ENCODE measurements at places on chromosomes 7 and 10.

DNA sequence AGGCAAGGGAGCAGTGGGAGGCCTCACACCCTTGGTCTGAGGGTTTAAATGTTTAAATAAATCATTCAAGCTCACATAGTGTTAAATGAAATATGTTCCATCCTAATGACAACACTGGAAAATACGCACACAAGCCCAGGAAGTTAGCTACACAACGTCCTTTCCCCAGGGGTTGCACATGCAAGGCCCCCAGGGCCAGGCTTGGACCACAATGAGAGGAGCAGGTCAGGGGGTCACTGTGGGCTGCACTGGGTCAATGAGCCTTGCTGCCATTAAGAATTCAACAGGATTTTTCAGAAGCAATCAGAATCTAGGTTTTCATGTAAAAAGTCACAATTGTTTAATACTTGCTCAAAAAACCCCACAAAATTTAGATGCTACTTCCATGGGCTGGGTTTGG lies 64.9 kb upstream of the ADCY1 start:
- DNase-seq: no peak

- no peak for DNase-seq
Observed at GRCh38 chr7:88635149-88635548, 124.4 kb upstream of the ZNF804B start.

DNA sequence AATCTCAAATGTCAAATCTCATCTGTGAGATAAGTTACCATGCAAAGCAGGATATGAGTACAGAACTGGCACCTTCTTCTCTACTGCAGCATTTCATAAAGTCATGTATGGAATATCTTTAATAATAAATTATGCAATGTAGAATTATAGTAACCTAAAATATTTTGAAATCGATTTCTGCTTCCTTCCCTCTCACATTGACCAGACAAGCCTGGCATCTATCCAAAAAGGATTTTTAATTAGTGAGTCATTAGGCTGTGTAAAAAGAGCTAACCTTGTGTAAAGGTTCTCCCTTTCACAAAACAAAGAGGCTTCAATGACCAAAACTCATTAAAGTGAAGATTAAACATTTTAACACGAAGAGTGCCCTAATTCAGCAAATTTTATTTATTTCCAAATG lies 48.8 kb upstream of the EXOC6 start:
- no peak for DNase-seq

- DNase-seq: no peak
Observed at GRCh38 chr10:71459513-71459912, 62.8 kb downstream of the CDH23 start.

DNA sequence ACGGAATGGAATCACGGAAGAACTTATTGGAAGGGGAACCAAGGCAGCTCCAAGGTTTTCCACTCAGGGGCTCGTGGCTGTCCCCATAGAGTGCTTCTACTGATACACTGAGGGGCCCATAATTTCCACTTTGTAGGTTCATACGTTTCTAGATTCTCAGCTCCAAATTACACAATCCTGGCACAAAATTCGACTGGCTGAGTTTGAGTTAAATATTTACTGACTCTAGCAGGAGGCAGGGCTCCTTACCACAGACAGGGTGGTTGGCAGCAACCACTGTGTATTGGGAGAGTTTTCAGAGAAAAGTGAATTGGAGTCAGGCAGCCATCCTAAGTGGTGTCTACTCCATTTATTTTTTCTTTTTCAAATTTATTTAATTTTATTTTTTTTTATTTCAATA lies 55.4 kb upstream of the SEC61G start:
- DNase-seq: no peak

- no peak for DNase-seq
Observed at GRCh38 chr10:129894698-129895097, 69.4 kb downstream of the EBF3 start.

- no peak for DNase-seq
Observed at GRCh38 chr7:20241194-20241910, 24.2 kb upstream of the MACC1 start.

DNA sequence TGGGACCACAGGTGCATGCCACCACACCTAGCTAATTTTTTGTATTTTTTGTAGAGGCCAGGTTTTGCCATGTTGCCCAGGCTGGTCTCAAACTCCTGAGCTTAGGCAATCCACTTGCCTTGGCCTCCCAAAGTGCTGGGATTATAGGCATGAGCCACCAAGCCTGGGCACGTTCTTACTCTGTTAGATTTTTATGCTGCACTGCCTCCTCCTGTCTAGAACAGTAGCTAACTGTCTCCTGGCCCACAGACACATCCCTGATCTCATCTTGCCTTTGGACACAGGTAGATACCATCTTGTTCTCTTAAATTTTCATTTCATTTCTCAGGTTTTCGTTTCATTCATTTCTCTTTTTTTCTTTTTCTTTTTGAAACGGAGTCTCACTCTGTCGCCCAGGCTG lies 41.1 kb downstream of the BLVRA start:
- no peak for DNase-seq

GRCh38 chr10:123766012-123766411 lies 99.9 kb downstream of the GPR26 start:
- DNase-seq: no peak

DNA sequence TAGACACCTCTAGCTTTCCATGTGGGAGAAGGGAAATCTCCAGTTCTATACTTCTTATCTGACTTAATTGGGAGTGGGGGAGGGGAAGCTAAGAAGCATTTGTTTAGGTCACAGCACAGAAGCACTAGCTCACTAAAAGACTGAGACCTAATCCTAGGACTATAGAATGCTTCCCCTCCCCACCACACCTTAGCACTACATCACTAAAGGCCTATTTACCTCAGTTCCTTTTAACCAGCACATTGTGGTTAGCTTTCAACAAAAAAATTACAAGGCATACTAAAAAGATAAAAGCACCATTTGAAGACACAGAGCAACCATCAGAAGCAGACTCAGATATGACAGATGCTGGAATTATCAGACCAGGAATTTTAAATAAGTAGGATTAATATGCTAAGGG lies 53.8 kb upstream of the ADRA2A start:
- no peak for DNase-seq

GRCh38 chr10:90041585-90041984 lies 340.2 kb downstream of the KIF20B start:
- no peak for DNase-seq

- no peak for DNase-seq
Observed at GRCh38 chr10:184174-184573, 48.9 kb downstream of the ZMYND11 start.

DNA sequence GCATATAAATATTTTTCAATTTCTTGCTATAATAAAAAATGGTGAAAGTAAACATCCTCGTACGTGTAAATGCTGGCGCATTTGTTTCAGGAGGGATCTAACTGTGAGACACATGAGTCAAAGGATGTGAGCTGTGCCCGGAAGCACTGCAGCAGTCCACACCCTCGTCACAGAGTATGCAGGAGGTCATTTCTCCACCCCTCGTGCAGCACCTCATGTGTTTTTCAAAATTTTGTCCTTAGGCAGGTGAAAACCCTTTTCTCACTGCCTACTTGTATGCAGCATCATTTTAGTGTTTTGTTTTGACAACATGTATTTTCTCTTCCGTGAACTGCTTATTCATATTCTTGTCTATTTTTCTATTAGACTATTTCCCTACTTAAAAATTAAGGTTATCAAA lies 162.7 kb downstream of the AVL9 start:
- no peak for DNase-seq

- DNase-seq: no peak
Observed at GRCh38 chr10:128526791-128527375, 400.7 kb upstream of the MKI67 start.

DNA sequence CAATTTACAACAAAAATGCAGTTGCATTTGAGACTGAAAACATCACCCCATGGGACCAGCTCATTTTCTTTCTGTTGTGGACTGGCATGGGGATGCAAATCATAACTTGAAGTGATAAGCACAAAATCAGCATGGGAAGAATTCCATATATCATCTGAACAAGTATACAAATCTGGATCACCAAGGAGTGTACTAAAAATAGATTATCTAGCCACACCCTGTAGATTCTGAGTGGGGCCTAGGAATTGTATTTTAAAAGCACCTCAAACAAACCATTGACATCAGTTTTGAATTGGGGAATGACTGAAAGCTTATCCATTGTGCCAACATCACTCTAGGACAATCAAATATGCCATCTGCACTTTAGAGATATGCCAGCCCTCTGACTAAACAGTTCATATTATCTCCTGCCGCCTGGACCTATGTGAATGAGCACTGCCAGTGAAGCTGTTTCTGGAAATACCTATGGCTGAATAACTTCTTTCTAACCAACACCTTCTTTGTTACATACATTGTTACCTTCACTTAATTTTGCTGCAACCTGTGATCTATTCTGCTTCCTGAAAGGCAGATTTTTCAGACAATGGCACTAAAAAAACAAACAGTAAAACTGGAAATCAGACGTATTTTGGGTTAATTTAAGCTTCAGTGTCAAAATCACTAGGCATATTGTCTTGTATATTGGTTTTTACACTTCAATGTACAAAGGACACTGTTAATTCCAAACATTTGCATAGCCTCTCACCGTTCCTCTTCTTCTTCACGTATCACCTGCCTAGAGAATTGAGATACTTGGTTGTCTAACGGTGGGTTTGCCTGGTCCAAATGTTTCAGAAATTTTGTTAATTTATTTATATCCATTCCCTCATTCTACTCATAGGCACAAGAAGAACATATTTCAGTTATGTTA lies 42.4 kb upstream of the HGF start:
- DNase-seq: no peak

- DNase-seq: no peak
Observed at GRCh38 chr7:101466871-101467270, 104.2 kb downstream of the COL26A1 start.

DNA sequence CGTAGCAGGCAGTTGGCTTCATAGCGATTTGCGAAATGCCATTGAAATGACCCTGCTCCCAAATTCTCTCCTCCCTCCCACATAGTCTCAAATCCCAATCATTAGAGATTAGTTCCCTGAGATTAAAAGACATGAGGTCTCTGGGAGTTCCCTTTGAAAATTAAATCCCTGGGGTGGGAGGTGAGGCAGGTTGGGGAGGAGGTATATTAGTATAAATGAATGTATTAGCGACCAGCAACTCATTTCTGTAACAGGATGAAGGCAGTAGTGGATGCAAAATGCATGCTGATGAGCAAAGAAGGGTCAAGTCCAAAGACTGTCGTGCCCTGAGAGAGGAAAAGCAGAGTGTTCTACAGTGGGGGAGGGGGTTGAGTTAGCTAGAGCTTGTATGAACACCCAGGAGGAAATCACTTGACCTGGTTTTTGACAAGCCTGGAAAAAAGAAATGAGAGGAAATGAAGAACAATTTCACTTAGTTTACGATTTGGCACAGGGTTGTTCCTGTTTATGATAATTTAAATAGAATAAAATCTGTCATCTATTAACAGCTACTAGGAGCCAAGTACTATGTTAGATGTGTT lies 79.6 kb upstream of the MTPN start:
- no peak for DNase-seq

DNA sequence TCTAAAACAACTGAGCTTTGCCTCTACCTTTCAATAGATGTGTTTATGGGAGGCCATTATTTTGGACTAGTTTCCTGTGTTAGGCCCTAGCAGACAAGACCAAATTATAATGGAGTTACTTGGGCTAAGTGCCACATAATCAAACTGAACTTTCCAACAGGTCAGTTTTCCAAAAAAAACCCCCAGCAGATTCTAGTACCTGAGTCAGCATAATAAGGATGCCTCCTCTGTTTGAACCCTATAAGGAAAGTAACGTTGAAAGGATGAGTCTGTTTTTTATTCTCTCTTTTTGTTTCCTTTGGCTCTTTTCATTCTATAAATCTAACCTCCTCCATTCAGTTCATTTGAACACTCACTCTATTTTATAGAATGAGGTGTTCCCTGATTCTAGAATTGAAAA lies 148.1 kb upstream of the FAM3C start:
- DNase-seq: no peak

DNA sequence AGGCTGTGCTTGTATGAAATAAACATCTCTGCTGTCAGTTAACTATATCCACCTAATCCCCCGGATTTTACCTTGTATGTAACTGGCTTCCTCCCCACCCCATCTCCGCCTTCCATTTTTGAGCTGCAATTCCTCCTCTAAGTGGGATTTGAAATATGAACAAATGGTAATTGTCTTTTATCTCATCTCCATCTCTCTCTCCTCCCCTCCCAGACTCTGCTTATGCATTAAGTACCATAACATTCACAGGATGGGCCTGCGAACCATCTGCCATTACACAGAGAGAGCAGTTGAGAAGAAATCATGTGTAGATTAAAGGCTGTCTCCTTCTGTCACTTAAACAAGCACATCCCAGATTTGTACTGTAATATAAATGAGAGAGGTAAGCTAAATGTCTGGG lies 1169.9 kb downstream of the TYW1 start:
- no peak for DNase-seq

Data from ascending aorta (tissue), 2 donors.